ENCODE measurements at places on chromosomes 5 and 9. TPM values are rescaled to one million over a fixed set of nuclear protein-coding genes. Genes with fewer than 3 reads are reported as not detected.

The IFNA4 gene
- not detected for total RNA-seq

The MEGF9 gene
- 65.2 TPM for total RNA-seq

The LTC4S gene
- total RNA-seq, result 28.2 TPM

The IFNB1 gene
- total RNA-seq, result not detected

The SLC6A7 gene
- not detected for total RNA-seq

The FOXD4L6 gene
- total RNA-seq, result not detected

The RBM27 gene
- 42.4 TPM for total RNA-seq

The RBM22 gene
- total RNA-seq, result 39.1 TPM

The FAM169A gene
- total RNA-seq, result 12.9 TPM

The GRM6 gene
- total RNA-seq, result not detected

The SHB gene
- 23.2 TPM for total RNA-seq

The TMC1 gene
- total RNA-seq, result 0.11 TPM

The PCDHB13 gene
- total RNA-seq, result 7.2 TPM

The CCL27 gene
- not detected for total RNA-seq

The C5orf52 gene
- total RNA-seq, result not detected

The RAB3C gene
- 0.42 TPM for total RNA-seq

The UBQLN1 gene
- total RNA-seq, result 159 TPM

The C5orf58 gene
- not detected for total RNA-seq

The C8G gene
- total RNA-seq, result not detected
